ENCODE measurements at places on chromosomes 1 and 21. TPM values are rescaled to one million over a fixed set of nuclear protein-coding genes. Genes with fewer than 3 reads are reported as not detected.

- DNase-seq, result no peak
These were observed 43.3 kb downstream of the SSBP3 start for GRCh38 chr1:54362881-54363340.

GRCh38 chr1:102185260-102185659 lies 188.5 kb upstream of the OLFM3 start:
- DNase-seq, result no peak

- DNase-seq, result no peak
These were observed 71.8 kb downstream of the ODF2L start for GRCh38 chr1:86324130-86324822.

GRCh38 chr1:21706151-21706835 lies 37.1 kb upstream of the RAP1GAP start:
- DNase-seq, result no peak

DNA sequence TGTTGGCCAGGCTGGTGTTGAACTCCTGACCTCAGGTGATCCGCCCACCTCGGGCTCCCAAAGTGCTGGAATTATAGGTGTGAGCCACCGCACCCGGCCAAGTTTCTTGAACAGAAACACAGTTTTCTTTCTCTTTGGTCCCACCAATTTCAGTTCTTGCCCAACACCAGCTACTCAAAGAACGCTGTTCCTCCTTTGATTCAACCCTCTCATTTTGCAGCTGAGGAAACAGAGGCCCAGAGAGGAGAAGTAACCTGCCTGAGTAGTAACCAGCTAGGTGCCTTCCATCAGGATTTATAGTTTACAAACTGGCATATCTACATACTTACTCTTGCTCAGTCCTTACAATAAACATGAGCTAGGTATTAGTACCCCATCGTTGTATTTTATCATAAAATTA lies 119.9 kb downstream of the SYF2 start:
- no peak for DNase-seq

- no peak for DNase-seq
These were observed 16.4 kb downstream of the RUNX1 start for GRCh38 chr21:35032474-35033263.

DNA sequence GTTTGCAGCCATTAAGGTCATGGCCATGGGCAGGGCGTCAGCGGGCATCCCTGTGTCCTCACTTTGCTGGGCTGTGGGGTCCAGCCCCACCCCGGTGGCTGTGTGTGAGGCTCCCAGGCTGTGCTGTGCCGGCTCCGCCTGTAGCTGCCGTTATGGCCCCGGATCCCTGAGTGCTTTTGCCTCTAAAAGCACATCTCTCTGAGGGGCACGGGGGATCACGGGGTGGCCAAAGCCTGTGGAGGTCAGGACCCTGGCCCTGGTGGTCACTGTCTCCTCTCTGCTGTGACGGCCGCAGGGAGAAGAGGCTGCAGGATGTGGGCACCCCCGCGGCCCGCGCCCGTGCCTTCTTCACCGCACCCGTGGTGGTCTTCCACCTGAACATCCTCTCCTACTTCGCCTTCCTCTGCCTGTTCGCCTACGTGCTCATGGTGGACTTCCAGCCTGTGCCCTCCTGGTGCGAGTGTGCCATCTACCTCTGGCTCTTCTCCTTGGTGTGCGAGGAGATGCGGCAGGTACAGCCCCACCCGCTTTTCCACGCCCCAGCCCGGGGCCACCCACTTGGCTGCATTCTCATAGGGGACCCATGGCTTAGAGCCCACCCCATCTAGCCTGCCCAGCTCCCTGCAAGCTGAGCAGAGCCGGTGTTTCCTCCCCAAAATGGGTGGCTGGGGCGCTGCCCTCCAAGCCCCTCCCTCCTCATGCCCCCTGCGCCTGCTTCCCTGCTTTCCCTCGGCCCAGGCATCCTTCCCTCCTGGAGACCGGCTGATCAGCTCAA lies 48.2 kb downstream of the TRPM2 start:
- DNase-seq, result no peak

DNA sequence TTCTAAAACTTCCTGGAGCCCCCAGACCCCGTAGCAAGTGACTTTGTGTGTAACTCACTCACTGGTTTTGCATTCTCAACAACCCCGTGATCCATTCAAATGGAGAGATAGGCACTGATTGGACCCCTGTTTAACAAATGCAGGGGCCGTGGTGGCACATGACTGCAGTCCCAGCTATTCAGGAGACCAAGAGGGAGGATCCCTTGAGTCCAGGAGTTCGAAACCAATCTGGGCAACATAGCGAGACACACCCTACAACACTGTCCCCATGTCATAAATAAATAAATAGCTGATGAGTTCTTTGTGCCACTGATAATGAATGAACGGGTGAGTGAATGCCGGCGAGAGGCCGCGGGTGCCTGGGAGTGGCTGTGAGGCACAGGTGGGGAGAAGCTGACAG lies 59.4 kb upstream of the PAX7 start:
- no peak for DNase-seq

- no peak for DNase-seq
These were observed 454.0 kb downstream of the PLPP3 start for GRCh38 chr1:56125316-56125715.

DNA sequence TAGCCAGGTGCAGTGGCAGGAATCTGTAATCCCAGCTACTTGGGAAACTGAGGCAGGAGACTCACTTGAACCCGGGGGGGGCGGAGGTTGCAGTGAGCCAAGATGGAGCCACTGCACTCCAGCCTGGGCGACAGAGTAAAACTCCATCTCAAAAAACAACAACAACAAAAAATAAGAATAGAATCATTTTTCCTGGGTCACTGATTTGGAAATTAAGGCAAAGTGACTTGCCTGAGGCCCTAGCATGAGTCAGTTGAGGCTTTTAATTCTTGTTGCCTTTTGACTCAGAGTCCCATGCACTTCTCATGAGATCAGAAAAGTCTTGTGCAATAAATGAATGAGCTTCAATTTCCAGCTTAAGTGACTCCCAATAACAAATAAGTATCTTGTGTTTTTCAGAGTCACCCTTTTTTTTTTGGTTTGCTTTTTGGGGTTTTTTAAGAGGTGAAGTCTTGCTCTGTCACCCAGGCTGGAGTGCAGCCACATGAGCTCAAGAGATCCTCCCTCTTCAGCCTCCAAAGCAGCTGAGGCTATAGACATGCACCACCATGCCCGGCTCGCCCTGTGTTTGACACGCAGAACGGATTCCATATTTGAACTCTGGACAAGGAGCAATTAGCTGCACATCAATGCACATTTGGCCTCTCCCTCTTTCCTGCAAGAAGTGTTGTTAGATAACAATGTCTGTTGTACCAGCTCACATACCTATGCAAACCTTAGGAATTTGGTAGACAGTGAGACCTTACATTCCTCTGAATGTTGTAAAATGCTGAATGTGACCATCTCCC lies 3.4 kb upstream of the PLEKHM2 start:
- DNase-seq, result no peak

DNA sequence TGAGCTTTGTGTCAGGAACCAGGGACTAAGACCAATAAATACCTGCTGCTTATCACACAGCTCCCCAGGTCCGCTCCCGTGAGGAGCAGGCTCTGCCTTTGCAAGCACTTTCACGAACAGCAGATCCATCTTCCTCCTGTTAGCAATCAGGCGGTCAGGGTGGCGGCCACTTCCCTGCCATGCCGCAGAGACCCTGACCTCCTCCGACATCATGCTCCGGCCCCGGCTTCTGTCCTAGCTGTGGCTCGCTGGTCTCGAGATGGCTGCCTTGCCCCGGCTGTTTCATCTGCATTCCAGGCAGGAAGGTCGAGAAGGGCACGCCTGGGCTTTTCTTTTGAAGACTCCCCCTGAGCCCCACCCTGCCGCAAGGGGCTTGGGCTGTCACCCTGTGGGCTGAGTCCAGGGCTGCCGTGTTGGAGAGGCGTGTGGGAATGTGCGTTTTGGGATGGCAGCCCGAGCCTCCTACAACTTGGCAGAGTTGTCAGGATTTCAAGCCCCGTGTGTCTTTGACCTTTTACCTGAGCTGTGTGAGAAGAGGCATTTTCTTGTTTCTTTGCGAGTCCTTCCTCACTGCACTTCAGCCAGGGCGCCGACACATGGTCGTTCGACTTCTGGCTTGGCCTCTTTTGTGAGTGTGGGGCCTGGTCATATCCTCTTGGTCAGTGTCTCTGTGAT lies 59.5 kb downstream of the AGPAT3 start:
- DNase-seq, result no peak

DNA sequence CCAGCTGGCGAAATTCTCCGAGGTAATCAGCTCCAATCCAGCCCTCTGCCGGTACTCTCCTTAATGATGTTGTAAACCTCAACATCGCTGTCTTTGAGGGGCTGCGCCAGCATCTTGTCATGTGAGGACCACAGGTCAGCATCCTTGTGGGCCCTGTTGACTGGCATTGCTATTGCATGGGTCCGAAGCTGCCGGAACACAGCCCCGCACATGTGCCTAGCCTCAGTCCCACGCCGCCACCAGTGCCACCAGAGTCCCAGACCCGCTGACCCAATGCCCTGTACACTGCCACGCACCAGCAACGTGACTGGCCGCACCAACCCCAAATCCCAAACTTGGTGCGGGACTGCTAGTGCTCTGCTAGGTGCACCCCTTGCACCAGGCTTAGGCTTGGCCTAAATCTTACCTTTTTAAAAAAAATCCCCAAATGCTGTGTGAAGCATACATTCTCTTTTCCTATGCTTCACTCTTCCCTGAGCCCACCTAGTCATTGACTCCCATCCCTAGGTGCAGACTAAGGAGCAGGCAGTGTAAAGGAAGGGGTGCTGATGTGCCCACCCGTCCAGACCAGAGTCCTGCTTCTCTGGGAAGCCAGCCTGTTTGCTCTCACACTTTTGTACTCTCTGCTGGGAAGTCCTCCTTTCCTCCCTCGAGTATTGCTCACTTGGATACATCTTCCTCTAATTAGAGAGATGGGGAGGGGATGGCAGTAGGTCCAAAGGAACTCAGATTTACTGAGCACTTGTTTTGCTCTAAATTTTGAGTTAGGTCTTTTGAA lies 81.9 kb upstream of the ARTN start:
- DNase-seq, result no peak

DNA sequence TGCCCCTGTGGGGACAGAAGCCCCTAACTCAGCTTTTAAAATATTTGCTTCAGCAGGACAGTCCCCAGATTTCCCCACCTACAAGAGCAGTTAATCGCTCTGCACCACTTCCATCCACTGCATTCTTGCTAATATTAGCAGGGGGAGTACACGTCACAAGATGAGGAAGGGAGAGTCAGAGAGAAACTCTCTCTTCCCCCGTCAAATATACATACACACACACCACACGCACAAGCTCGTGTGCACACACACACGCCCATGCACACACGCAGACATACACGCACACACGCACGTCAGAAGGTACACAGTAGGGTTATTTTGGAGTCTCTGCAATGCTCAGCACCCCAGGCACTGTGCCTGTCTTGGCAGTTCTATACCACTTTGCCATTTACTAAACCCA lies 2.1 kb downstream of the CLCA1 start:
- DNase-seq, result no peak

DNA sequence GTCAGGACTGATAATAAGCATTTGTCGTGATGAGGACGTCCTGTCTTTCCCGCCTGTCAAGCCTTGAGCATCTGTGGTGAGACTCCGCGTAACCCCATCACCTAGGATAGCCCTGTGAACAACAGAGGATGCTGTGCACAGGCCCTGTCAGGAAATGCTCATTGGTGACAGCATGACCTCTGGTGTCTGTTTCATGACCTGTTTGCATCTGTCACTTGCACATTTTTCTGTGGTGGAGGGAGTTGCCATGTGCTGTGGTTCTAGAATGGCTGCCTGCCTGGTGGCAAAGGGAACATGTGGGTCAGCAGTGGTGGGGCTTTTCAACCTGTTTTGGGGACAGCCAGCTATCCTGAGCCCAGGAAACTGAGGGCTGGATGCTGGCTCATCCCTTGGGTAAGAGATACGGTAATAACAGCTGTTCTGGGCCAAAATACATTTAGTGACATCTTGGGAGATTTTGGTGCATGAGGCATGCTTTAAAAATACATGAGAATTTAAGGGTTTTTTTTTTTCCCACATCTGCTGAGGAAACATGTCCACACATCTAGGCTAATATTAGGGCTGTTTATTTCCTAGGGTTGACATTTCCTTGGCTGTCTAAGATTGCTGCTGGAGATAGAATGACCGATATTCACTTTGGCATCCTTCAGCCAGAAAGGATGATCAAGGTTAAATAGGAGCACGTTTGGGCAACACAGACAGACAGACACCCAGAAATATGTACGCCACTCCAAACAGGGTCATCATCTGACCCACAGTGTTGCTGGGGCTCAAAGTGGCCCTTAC lies 52.9 kb downstream of the KCNC4 start:
- DNase-seq, result no peak

GRCh38 chr1:16074217-16074616 lies 766 bp upstream of the FAM131C start:
- no peak for DNase-seq

- DNase-seq, result peak; percentile 79
These were observed 127.2 kb downstream of the ZSCAN20 start for GRCh38 chr1:33599516-33600115.

GRCh38 chr1:17097787-17098186 lies 21.5 kb downstream of the PADI2 start:
- no peak for DNase-seq

GRCh38 chr1:15201849-15202551 lies 45.0 kb upstream of the FHAD1 start:
- no peak for DNase-seq

- no peak for DNase-seq
These were observed 13.0 kb downstream of the PCNX2 start for GRCh38 chr1:233282582-233282886.

- DNase-seq, result peak; percentile 46
These were observed 780 bp downstream of the HIVEP3 start for GRCh38 chr1:41917835-41918449.

The SYT2 gene
- total RNA-seq, result 0.21 TPM

The SH2D5 gene
- total RNA-seq, result not detected

The PTGER3 gene
- total RNA-seq, result 3.4 TPM

The SLC22A15 gene
- total RNA-seq, result 3.6 TPM

The PAPPA2 gene
- total RNA-seq, result 3.8 TPM

The FCRL6 gene
- not detected for total RNA-seq

The SPRR2A gene
- total RNA-seq, result 3.1 TPM

The HUNK gene
- total RNA-seq, result 2.5 TPM

The OR2L2 gene
- total RNA-seq, result not detected

The PLPPR5 gene
- total RNA-seq, result 2.2 TPM

The MAN1A2 gene
- 46.0 TPM for total RNA-seq

The MEX3A gene
- total RNA-seq, result 4.0 TPM

The TEKT2 gene
- total RNA-seq, result not detected

The MAP1LC3C gene
- 38.0 TPM for total RNA-seq

The CFAP74 gene
- total RNA-seq, result 0.62 TPM

The AMY2B gene
- 29.7 TPM for total RNA-seq

The SMIM1 gene
- total RNA-seq, result 5.7 TPM

The GPATCH3 gene
- total RNA-seq, result 10.5 TPM

All from tongue (tissue), 3 donors.